ENCODE measurements at places on chromosomes 11 and 22.

DNA sequence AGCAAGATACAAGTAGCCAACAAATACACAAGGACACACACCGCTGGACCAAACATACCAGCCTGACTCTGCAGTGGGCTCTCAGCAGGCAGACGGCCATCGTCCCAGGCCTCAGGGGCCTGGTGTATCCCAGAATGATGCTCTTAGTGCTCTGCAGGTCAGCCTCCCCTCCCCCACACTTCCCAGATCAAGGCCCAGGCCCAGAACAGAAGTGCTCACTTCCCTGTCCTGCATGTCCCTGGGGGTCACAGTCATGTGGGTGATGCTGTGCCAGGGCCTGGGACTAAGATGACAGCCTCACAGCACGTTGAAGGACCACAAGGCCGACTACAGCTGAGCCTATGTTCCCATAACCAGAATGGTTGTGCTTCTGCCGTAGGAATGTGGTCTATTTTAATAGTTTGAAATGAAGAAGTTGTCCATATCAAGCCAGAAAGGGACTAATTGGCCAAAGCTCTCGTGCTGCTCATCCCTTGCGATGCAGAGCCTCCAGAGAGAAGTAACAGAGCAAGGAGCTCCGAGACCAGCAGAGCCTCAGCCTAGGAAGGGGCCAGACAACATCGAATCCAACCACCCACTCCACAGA is 48.6 kb downstream of the GAB4 start:
- no peak for DNase-seq

DNA sequence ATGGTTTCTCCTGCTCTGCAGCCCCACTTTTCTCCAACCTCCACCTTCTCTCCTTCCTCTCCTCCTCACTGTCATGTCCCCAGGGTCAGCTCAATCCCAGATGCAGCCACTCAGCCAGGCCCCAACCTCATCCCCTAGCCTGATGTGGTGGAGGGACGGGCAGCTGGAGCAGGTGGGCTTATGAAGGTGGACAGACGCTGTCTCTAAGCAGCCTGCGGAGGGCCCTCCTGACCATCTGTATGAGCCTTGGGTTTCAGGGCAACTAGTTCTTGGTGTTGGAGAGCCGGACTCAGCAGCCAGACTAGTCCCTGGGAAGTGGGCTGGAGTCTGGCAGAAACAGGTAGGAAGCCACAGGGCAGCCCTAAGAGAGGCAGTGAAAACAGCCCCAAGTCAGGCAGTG is 18.1 kb downstream of the CRYBB2 start:
- no peak for DNase-seq

GRCh38 chr22:40249286-40249685 is 71.6 kb downstream of the TNRC6B start:
- DNase-seq, result no peak

- DNase-seq, result no peak
Measured at GRCh38 chr11:40597546-40598113, 861.8 kb downstream of the LRRC4C start.

DNA sequence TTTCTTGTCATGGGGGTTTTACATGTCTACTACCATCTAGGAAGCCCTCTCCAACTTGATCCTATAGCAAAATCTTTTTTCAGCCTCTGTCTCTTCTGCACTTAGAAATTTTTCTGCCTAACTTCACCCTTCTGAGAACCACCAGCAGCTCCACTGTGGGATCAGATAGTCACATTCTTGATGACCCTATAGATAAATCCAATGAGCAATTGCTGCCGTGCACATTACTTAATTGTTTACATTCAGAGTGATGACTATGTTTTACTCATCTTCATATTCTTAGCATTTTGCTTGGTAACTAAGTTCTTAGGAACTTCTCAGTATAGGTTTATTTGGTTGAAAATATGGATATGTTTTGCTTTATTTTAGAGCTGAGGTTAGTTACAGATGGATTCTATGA is 12.4 kb upstream of the ETS1 start:
- DNase-seq, result no peak
